ENCODE measurements at places on chromosomes 12 and 14. TPM values are rescaled to one million over a fixed set of nuclear protein-coding genes. Genes with fewer than 3 reads are reported as not detected.

DNA sequence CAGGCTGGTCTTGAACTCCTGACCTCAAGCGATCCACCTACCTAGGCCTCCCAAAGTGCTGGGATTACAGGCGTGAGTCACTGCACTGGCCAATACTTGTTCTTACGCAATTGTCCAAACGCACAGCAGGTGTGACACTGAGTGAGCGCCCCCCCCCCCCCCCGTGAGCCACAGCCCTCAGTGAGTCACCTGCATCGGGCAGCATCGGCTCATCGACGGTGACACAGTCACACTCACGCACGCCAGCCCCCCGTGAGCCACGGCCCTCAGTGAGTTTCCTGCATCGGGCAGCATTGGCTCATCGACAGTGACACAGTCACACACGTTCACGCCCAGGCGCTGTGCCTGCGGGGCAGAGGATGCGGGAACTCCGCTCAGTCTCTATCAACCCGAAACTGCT, 42.5 kb downstream of the GALNT9 start:
- no peak for DNase-seq

GRCh38 chr12:13851828-13852227, 129.6 kb downstream of the GRIN2B start:
- no peak for DNase-seq

DNA sequence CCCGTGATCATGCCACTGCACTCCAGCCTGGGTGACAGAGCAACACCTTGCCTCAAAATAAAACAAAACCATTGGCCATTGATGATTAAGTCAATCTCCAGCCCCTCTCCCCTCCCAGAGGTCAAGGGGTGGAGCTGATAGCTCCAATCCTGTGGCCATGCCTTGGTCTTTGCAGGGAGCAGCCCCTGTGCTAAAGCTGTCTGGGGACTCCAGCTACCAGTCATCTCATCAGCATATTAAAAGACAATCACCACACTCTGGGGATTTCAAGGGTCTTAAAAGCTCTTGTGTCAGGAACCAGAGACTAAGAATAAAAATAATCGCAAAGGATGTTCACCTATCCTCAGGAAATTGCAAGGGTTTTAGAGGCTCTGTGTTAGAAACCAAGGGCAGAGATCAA, 30.6 kb downstream of the HCAR2 start:
- DNase-seq: no peak

DNA sequence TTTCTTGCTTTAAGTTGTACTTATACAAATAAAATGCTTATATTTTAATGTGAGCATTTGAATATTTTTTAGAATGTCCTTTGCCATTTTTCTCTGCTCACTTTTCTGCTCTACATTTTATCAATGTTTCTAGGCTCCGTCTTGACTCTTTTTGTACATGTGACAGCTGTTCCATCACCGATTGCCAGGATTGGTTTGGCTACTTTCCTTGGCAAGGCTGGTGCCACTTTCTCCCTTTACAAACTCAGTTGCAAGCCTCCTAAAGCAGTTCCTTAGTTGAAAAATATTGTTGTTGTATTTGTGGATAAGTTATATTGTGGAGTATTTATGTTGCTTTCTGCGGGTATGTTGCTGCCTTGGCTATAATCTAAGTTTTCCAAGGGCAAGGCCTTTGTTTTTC, 63.4 kb downstream of the DACT1 start:
- no peak for DNase-seq

DNA sequence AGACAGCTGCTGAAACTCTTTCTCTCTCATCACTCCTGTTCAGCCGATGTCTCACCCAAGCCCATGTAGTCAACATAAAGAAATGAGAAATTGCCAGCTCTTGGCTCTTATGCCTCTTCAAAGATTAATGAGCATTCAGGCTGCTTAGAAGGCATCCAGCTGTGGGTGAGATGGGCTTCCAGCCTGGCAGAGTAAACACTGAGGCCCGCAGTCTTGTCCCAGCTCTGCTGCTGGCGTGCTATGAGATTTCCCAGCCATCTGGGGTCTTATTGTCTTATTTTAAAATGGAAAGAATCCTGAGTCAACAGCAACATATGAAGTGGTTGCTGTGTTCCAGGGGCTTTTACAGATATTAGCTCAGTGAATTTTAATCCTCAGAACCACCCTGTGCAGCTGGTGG, 12.6 kb downstream of the RXYLT1 start:
- DNase-seq: no peak

- DNase-seq: no peak
Measured at GRCh38 chr14:66231820-66232219, 254.4 kb upstream of the CCDC196 start.

GRCh38 chr12:112606611-112607365, 184.8 kb upstream of the RPH3A start:
- DNase-seq: no peak

DNA sequence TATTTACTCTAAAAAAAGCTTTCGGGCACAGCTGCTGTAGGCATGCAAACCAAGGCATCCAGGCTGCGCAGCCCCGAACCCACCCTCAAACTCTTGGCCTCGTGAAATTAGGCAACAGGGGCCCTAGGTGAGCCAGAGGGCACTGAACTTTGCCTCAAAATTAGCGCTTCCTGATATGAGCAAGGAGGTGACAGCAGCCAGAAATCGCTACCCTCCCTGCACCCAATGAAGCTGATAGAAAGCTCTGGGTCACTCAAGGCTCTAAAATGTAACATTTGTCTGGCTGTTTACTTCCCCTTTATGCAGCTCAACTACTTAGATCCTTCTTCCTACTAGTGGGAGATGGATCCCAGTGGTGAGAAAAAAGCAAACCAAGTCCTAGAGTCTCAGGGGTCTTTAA, 61.8 kb downstream of the PITPNM2 start:
- DNase-seq: no peak

DNA sequence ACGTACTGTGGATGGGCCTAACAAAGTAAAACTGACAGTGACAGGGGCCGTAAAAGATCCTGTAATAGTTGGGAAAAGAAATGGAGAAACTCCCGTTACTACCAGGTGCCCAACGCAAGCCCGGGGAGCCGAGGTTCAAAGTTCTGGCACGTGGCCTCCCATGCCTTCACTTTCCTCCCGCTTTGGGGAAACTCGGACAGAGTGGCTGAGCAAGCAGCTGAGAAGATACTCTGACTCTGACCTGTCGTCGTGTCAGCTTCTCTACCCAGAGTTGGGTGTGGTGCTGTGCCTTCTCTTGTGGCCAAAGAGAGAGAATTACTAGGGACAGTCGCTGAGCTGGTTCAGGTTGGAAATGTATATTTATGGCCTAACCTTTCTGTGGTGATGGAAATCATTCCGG, 1.7 kb downstream of the B4GALNT3 start:
- no peak for DNase-seq

OSBPL8 gene
- total RNA-seq: 160 TPM

MYF6 gene
- not detected for total RNA-seq

DDIT3 gene
- 145 TPM for total RNA-seq

MED13L gene
- 208 TPM for total RNA-seq
